ENCODE measurements at places on chromosomes 16 and 17.

GRCh38 chr17:57603546-57603945, 141.6 kb downstream of the CCDC182 start:
- no peak for DNase-seq

GRCh38 chr16:25896411-25896810, 204.7 kb downstream of the HS3ST4 start:
- DNase-seq: no peak

DNA sequence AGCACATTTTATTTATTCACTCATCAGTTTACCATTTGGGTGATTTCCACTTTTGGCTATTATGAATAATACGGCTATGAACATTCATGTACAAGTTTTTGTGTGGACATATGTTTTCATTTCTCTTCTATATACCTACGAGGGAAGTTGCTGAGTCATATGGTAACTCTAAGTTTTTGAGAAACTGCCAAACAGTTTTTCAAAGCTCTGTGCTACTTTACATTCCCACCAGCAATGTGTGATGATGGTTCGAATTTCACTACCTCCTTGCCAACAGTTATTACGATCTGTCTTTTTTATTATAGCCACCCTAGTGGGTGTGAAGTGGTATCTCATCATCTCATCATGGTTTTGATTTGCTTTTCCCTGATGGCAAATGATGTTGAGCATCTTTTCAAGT, 63.7 kb upstream of the MRTFB start:
- peak; percentile 89 for DNase-seq

DNA sequence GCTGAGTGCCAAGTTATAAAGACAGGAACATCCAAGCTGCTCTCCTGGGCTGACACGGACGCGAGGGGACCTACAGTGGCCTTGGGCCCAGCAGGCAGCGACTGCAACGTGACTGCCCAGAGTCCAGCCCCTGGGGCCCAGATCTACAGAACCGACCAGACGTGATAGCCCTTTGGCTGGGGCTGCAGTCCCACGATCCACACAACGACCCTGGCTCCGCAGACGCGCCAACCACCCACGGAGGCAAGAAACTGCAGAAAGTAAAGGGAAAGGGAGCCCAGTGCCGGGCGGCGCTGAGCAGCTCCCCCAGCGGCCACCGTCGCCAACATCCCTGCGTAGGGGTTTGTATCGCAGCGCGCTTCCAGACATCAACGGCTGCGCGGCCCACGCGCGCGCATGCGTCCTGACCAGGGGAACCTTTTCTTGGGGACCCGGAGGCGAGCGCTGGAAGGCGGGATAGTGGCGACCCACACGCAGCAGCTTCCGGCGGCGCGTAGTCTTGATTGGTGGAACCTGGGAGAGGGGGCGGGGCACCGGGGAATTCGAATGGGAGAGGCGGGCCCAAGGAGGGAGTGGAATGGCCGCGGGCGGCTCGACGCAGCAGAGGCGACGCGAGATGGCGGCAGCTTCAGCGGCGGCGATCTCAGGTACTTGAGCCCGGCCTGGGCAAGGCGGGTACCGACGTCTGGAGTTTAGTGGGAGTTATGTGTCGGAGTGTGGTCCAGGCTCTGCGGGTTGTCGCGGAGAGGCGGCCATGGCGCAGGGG, at the start of gene KIF22:
Gene KIF22 (plus strand): TSS at position 569 of the 766 bp plus-strand sequence. CDS start 9 bp downstream, at position 578.
- peak; percentile 96 for DNase-seq

DNA sequence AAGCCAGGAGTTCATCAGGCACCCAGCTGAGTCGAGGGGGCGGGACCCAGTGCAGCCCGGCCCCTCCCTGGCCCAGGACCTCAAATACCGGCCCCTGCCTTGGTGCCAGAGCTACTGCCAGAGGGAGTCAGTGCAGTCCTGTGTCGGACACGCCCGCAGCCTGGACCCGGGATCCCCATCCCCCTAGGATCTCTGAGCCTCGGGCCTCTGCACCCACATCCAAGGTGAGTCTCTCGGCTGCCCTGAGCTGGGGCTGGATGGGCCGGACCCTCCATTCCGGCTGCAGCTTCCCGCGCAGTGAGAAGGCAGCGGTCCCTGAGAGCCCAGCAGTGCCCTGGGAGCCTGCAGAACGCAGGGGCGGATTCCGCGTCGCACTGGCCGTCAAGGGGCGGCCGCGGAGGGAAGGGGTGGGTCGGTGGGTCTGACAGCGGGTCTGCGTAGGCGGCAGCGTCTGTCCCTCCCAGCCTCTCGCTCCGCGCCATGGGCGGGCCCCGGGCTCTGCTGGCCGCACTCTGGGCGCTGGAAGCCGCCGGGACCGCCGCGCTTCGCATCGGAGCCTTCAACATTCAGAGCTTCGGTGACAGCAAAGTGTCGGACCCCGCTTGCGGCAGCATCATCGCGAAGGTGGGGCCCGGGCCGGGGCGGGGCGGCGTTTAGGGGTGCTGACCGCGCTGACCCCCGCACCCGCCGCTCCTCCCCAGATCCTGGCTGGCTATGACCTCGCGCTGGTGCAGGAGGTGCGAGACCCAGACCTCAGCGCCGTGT, at the start of gene DNASE1L2:
Gene DNASE1L2 (plus strand): TSS at position 108 of the 765 bp plus-strand sequence. CDS start 373 bp downstream, at position 481.
- DNase-seq: peak; percentile 26

- no peak for DNase-seq
These were observed 212.2 kb upstream of the FOXF1 start for GRCh38 chr16:86297866-86298757.

DNA sequence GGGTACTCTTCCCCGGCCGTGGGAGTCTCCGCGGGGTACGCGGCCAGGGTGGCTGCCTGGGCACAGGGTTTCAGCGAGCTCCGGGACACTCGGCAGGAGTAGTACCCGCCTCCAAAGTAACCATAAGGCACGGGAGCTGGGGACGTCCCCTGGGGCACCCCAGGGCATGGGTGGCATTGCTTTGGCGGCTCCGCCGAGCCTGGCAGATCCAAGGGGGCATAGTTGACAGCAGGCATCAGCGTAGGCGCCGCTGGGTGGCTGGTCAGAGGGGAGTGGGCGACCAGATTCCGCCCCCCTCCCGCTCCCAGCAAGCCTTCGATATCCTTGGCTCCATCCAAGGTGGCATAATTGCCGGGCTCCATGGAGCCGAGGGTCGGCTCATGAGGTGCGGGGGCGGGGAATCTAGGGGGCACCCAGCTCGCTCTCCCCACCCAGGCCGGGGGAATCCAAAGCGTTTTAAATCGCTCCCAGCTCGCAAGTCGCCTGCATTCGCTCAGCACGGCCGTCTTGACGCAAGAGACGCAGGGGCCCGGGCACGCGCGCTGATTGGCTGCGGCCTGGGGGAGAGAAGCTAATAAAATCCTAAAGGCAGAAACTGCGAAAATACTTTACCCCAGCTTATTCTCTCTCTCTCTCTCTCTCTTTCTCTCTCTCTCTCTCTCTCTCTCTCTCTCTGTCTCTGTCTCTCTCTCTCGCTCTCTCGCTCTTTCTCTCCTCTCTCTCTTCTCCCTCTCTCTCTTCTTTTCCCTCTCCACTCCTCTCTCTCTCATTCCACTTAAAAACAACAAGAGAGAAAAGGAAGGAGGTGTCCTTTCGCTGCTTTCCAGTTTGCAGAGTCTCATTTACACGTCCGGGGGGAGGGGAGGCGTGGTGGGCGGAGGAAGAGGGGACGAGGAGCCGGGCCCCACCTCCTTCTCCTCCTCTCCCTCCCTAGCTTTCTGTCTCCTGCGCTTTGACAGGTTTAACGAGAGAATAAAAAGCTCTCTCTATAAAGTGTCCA, at the start of gene HOXB13:
Gene HOXB13 (minus strand): TSS at position 519 of the 1,000 bp plus-strand sequence. CDS start 157 bp downstream, at position 362.
- DNase-seq: no peak

Data from DMS 273 treated with DMSO at 0.1 percent for 48 hours (cell line).